Neuronal stem cell (in vitro differentiated cells): ENCODE measurements at places on chromosomes 5 and 9.

DNA sequence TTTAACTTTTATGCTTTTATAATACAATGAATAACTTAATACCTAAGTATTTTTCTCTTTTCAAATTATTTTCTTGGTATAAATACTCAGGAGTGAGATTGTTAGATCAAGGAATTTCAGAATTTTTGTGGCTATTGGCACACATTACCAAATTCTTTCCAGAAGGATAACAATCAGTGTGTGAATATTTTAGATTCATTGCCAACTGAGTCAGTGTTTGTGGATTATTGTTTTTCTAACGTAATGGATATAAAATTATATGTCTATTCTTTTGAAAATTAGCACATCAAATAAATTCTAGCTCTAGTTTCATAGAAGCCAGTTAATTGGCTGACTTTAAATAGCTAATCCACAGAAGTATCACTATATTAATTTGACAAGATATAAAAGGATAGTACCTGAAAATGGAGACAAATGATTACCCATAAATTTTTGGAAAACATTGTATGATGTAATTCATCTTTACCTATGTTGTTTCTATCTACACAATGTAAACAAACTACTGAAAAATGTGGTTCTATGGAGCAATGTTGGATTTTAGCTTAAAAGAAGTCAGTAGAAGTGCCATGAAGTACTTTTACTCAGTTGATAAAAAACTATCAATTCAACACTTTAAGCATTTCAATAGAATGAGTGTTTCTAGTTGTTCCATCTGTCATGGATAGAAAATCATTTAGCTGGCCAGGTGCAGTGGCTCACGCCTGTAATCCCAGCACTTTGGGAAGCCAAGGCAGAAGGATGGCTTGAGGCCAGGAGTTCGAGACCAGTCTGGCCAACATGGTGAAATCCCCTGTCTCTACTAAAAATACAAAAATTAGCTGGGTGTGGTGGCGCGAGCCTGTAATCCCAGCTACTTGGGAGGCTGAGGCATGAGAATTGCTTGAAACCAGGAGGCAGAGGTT lies 185.1 kb downstream of the ADAMTSL1 start:
- DNase-seq, result no peak

- DNase-seq, result no peak
Measured at GRCh38 chr5:103891151-103891550, 328.6 kb upstream of the NUDT12 start.

GRCh38 chr9:135088979-135089847 lies 1.7 kb downstream of the OLFM1 start:
- no peak for DNase-seq

DNA sequence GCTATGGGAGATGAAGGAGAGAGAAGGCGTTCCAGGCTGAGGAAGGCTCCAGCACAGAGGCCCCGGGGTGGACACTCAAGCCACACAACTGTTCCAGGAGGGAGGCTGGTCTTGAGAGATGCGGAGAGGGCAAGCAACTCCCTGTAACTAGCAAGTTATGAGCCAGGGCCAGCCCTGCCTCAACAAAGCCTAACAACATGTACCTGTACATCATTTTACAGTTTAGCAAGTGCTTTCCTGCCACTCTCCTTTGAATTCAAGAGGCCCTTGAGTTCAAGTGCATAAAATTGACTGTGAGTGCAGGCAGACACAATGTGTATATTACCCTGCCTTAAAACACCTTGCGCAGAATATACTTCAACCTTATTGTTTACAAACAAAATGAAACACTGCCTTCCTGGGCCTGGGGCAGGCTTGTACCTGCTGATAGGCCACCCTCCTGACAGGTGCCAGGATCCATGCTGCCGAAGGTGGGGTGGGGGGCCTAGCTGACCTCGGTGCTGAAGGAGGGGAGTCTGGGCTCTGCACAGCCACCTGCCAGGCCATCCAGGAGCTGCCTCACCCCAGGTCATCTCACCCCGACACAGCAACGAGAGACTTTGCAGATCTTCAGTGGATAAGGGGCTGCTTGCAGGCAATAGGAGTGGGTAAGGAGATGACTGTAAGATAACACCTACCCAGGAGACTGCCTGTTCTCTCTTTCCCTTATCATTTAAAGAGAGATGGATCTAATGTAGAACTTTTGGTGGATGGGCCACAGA lies 80.0 kb downstream of the PPARGC1B start:
- DNase-seq, result no peak

DNA sequence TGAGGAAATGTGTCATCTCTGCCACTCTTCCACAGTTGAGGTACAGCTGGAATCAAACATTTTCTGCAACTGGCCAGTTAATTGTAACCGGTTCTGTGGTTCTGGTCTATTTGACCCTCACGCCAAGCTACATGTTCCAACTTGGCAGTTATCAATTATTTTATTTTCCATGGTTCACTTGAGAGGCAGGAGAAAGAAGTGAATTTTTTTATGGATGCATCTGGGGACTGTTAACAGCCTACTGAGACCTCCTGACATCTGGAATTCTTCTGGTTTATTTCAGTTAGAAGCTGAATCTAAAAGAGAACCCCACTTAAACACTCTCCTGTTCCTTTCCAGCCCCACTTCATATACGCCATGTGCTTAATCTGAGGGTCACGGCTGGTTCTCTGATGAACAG lies 372.3 kb downstream of the DNAH5 start:
- DNase-seq, result no peak

DNA sequence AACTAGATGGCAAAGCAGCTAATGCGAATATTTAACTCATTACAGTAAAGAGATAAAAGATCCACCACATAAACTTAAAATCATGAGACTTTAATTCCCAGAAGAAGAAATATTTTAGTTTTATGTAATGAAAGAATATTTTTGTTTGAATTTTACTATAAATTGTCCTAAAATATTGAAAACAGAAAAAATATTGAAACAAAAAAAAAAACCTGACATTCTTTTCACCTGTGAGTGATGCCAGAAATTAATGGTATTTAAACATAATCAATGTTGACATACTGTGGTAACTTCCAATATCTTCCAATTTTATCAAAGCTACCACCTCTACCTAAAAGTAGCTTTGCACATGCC lies 153.2 kb downstream of the MEF2C start:
- no peak for DNase-seq
